Anterior cingulate cortex (tissue), 58 donors: ENCODE measurements at places on chromosomes 6 and 20.
A peak's percentile ranks its signal among the peaks of the same experiment; 100 is the strongest.

DNA sequence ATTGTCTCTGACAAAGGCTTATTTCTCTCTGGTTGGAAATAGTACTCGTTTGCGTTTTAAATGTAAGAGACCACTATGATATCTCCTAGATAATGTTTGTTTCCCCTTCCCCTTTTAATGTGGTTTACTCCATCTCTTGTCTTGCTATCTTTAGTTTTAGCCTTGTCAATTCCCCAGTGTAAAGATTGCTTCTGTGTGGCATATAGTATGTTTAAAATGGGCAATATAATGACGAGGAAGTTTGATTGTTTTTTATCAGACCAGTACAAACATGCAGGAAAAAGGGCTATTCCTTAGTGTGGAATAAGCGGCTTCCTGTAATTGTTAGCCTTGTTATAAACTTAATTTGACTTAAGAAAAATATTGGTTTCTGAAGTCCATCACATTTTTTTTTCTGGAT lies 3.1 kb downstream of the QKI start:
- DNase-seq: no peak

DNA sequence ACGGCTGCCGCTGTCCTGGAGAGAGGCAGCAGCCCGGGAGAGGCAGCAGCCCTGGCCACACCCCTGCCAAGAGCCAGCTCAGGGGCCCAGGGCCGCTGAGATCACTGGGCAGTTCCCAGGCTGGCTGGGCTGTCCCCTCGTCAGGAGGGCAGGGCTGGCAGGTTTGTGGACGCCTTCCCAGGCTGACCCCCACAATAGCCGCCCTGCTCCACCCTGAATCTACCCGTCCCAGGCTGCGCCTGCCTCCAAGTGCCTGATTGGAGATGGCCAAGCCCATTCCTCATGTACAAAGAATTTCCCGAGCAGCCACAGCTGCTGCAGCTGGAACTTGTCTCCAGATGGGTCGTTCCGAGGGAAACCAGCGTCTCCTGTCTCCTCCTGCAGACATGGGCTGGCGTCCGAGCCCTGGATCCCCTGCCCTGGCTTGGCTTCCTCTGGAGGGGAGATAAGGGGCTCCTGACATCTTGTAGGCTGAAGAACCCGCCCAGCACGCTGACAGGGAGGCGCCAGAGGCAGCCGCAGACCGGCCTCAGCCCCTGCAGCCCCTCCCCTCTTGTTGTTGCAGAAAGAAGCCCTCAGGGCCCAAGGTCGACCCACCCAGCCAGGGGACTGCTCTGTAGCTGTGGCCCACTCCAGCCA lies 9.4 kb upstream of the GATA5 start:
- no peak for DNase-seq

DNA sequence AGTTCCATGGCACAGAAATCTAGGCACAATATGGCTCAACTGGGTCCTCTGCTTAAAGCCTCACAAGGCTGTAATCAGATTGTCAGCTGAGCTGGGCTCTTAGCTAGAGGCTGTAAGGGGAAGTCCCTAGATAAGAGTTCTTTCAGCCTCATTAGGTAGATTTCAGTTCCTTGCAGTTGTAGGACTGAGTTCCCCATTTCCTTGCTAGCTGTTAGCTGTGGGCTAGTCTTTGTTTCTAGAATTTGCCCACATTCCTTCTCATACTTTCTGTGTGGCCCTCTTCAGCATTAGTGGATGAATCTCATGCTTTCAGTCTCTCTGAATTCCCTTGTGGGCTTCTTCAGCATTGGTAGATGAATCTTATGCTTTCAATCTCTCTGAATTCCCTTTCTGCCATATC lies 71.0 kb upstream of the MRAP2 start:
- no peak for DNase-seq

DNA sequence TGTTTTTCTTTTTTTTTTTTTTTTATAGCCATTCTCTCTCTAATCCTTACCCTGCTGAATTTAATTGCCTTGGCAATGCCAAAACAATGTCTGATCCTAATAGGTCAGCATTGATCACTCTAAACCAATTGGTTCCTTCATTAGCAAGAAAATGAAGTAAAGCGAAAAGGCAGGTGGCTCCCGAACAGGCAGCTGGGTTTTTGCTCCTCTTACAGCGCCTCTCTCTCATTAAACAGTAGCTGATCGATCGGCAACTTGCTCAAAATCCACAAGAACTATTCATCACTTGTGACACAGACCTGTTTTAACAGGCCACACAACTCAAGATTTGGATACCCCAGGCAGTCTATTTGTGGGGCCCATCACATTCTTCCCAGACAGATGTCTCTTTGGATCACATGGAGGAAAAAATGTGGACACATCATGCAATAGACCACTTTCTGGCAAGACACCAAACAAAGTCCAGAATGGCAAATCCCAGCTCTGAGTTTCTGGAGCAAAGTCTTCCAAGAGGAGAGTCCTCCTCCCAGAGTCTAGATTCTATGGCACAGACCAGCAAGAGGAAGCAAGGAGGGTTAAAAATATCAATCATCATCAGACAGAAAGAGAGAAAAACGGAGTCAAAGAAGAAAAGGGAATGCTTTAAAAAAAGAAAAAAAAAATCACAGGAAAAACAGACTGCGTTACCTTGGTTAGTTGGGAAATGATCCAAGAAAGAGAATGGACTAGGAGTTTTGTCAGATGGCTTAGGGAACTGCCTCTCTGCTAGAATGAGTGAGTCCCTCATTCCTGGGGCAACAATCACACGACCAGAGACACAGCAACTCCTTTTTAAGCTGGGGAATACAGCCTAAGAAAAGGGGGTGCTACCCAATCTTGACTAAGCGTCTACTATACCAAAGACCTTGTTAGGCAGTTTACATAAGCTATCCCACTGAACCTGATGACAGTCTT lies 247.8 kb downstream of the BTBD9 start:
- no peak for DNase-seq

GRCh38 chr6:152089992-152090391 lies 282.5 kb downstream of the ESR1 start:
- no peak for DNase-seq

DNA sequence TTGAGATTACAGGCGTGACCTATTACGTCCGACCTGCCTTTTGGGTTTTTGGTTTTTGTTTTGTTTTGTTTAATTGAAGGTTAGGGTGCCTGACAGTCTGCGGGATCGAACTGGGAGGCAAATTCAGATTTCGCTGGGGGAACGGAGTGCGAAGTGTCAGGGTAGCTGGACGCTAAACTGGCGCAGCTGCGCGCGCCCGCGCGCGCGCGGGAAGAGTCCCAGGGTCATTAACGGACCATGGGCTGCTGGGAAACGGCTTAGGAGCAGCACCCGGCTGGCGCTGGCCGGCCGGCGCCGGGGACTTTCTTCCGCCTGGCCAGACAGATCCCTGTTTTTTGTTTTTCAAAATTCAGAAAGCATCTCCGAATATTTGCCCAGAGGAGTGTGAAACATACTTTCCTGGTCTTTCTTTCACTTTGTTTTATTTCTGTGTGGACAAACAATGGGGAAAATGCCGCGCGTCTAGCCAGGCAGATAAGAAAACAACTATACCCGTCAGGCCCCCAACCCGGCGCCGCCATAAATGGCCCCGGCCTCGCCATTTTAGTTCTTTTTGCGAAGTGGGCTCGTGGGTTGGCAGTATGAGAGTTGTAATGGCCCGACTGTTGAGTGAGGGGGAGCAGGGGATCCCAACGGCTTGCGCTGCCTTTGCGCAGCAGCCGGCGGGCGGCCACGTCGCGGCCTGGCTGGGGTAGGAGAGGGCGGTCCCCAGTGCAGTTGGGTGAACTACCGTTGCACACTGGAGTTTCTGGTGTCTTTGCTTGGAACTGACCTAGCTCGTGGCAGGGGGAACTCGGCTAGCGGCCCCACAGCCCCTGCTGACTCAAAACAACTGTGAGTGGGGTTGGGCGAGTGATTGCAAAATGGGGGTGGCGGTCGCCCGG lies 7.1 kb downstream of the HSPA1B start:
- DNase-seq: peak; percentile 84

GRCh38 chr6:157613011-157613522 lies 210.0 kb upstream of the SNX9 start:
- no peak for DNase-seq

- no peak for DNase-seq
These were observed 371.1 kb upstream of the POU3F2 start for GRCh38 chr6:98463038-98464000.
